ENCODE measurements at places on chromosomes 1 and 21. TPM values are rescaled to one million over a fixed set of nuclear protein-coding genes. Genes with fewer than 3 reads are reported as not detected.
A peak's percentile ranks its signal among the peaks of the same experiment; 100 is the strongest.

DNA sequence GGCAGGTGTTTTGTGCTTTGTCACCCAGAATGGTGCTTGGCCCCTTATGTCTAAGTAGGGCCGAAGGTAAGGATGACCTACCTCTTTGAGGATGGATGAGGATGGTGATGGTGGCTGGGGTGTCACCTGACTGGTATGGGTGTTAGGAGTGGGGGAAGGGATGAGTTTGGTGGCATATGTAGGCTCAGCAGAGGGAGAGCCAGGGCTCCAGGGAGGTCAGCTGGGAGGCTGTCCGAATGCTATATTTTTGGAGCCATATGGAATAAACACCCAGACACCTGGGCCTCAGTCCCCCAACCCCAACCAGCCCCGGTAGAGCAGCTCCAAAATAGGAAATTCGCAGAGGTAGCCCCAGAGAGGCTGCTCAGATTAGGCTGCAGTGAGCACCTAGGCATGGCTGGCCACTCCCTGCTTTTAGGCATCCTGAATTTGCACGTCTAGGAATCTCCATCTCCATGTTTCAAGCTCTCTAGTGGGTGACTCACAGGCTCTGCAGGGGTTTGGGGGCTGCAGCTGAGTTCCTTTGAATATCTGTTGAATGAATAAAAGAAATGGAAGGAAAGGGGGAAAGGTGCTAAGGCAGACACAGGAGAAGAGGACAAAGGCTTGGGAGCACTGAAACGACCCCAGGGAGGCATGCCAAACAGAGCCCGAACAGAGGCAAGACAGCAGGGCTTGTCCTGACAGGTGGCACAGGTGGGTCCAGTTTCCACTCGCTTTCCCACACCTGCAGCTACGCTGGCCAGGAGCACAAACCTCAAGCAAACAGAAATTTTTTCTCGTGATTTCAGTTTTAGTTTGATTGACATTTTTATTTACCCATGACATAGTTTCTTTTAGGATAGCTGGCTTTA lies 135.3 kb upstream of the EDN2 start:
- no peak overlapping the region for H3K4me3 ChIP-seq
- no peaks in the 10 kb centered on the region for H3K4me1 ChIP-seq
- no peaks in the 10 kb centered on the region for H3K36me3 ChIP-seq

GRCh38 chr1:205065666-205066065 lies 18.6 kb downstream of the TMEM81 start:
- H3K36me3 ChIP-seq, result no peaks in the 10 kb centered on the region
- no peak overlapping the region for H3K4me3 ChIP-seq

GRCh38 chr1:53622531-53622930 lies 116.4 kb downstream of the GLIS1 start:
- no peak overlapping the region for H3K4me3 ChIP-seq
- no peak for DNase-seq
- no peaks in the 10 kb centered on the region for H3K27me3 ChIP-seq
- no peaks in the 10 kb centered on the region for H3K36me3 ChIP-seq
- H3K4me1 ChIP-seq, result no peaks in the 10 kb centered on the region

GRCh38 chr1:18386591-18386990 lies 94.1 kb upstream of the KLHDC7A start:
- no peaks in the 10 kb centered on the region for H3K4me1 ChIP-seq
- H3K27me3 ChIP-seq, result no peaks in the 10 kb centered on the region
- no peak overlapping the region for H3K27ac ChIP-seq

The CRNN gene
- 1.4 TPM for polyA plus RNA-seq

GRCh38 chr1:17156108-17156507 lies 36.9 kb upstream of the PADI2 start:
- H3K4me3 ChIP-seq, result no peak overlapping the region
- H3K4me1 ChIP-seq, result no peaks in the 10 kb centered on the region
- H3K36me3 ChIP-seq, result no peaks in the 10 kb centered on the region

DNA sequence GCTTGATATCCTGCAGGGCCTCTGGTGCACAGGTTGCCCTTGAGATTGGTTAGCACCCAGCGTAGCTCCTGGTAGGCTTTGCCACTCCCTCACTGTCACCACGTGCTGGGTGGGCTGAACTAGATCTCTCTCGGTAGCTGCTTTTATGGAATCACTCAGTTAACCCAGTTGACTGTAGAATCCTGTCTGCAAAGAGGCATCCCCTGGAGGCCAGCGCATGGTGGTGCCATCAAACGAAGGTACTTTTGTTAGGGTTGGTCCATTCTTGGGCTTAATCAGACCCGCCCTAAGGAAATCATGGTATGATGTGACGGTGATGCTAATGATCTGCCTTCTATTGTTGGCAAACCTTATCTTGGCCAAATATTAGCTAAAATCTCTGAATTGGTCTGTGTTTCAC lies 153.4 kb downstream of the GALNT2 start:
- DNase-seq, result no peak
- H3K27me3 ChIP-seq, result no peaks in the 10 kb centered on the region
- no peak overlapping the region for H3K4me3 ChIP-seq

The DNAI4 gene
- polyA plus RNA-seq, result 0.63 TPM

The B3GALT2 gene
- polyA plus RNA-seq, result 0.28 TPM

DNA sequence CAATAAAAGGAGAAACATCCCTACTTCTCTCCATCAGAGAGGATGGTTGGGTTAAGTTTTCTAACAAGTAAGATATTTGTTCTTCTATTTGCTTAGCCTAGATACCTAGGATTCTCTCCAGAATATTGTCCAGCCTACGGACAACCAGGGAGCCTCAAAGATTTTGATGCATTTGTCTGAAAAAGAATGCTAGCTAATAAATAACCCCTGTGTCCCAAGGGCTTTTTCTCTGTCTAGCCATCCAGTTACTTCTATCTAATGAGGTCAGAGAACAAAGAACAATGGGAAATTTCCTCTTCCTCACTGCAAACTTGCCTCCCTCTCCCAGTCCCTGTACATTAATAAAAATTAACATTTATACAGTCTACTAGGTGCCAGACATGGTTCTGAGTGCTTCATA lies 810 bp downstream of the RGS5 start:
- peak overlapping the region; percentile 94 for H3K4me3 ChIP-seq
- H3K27ac ChIP-seq, result peak overlapping the region; percentile 19
- H3K27me3 ChIP-seq, result no peaks in the 10 kb centered on the region
- peaks cover 2% of the 10 kb centered on the region for H3K4me1 ChIP-seq

The OVAAL gene
- polyA plus RNA-seq, result not detected

The RHEX gene
- not detected for polyA plus RNA-seq

The CLDN17 gene
- not detected for polyA plus RNA-seq

- no peak overlapping the region for H3K27ac ChIP-seq
- no peaks in the 10 kb centered on the region for H3K36me3 ChIP-seq
- H3K4me1 ChIP-seq, result no peaks in the 10 kb centered on the region
These were observed 274.9 kb downstream of the LMO4 start for GRCh38 chr1:87603626-87604025.

DNA sequence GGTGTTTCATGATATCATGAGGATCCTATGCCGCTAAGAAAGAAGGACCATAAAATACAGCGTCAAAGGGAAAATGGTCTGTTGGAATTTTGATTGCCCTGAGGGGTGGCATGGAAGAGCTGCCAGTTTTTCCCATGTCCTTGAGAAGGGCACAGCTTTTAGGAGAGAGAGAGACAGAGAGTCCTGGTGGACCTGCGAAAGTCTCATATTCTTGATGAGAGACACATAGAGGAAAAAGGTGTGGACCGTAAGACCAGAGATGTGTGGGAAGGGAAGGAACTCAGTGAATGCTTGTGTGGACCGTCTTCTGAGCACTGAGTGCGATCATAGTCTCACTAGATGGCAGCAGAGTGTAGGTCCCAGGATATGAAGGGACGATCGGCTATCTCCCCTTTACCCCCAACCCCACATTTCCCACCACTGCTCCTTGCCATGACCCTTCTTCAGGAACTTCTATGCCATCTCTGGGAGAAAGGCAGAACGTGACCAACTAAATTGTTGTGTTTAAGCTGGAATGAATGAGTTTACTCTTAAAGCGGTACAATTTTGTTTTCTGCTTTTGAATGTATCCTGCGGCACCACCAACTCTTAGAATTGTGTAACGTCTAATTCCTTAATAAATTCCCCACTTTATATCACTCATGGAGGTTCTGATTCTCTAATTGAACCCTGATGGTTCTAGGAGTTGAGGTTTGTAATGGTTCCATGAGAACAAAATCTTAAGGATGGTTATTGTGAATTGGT lies 117.7 kb downstream of the CTH start:
- no peak for DNase-seq
- H3K36me3 ChIP-seq, result no peaks in the 10 kb centered on the region
- H3K4me3 ChIP-seq, result no peak overlapping the region
- H3K27me3 ChIP-seq, result no peaks in the 10 kb centered on the region
- H3K27ac ChIP-seq, result no peak overlapping the region

DNA sequence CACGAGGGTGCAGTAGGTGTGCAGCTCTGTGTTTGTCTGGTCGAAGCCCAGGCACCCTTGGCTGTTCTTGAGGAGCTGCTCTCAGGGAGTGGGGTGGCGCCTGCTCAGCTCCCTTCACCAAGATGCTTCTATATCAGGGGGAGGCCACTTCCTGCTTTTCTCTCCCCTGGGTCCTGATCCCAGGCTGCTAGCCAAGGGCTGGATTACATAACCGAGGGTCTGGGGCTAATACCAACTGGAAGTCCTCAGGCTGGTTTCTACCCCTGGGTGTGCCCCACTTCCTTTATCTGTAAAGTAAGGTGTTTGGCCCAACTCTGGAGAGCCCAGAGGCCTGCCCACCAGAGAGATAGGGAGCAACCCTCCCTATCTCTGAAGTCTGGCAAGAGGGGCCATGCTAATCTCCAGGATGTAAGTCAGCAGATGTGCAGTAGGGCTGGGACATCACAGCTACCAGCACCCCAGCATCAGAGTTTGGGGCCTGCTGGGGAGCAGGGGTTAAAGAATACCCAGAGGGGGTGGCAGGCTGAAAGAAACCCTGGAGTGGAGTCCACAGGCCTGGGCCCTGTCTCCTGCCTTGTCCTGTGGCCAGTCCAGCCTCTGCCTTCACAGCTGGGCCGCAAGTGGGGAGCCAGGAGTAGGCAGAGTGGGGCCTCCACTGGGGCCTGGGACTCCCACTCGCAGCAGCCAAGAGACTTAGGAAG lies 2.1 kb downstream of the SELENBP1 start:
- no peak overlapping the region for H3K4me3 ChIP-seq
- peak overlapping the region; percentile 18 for H3K27ac ChIP-seq
- no peaks in the 10 kb centered on the region for H3K27me3 ChIP-seq
- no peaks in the 10 kb centered on the region for H3K4me1 ChIP-seq

- peak overlapping the region; percentile 53 for H3K27ac ChIP-seq
- DNase-seq, result peak; percentile 82
- H3K4me1 ChIP-seq, result no peaks in the 10 kb centered on the region
- H3K27me3 ChIP-seq, result no peaks in the 10 kb centered on the region
- H3K4me3 ChIP-seq, result peak overlapping the region; percentile 18
- no peaks in the 10 kb centered on the region for H3K36me3 ChIP-seq
These were observed 33.5 kb downstream of the SYF2 start for GRCh38 chr1:25198663-25199252.

DNA sequence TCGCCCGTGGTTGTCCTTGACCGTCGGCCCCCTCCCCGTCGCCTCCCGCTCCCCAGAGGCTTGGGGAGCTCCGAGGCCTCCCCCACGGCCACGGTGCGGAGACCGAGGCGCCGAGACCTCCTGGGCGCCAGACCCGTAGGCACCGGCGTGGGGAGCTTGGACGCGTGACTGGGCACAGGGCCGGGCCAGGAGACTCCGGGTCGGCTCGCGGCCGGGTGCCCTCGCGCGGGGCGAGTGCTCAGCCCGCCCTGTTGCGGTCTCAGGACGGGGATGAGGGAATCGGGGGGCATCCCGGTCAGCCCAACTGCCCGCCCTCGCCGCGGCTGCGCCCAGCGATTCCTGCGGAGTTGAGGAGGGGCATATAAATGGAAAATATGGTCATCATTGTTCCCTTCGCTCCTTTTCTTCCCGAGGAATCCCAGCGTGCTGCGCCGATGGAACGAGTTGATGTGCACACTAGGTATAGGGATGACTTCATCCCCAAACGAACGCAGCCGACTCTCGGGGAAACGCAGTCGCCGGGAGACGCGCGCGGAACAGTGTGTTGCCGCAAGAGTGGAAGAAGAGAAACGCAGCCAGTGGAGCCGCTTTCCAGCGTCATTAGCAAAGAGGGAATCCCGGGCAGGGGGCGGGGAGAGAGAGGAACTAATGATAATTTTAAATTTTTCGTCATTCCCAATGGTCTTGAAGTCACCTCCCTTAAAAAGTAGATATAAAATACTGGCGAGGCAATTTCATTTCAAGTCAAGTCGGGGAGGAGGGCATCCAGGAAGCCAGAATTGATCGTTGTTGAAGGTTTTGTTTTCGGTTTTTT lies 747 bp upstream of the ENAH start:
- H3K36me3 ChIP-seq, result no peaks in the 10 kb centered on the region
- peak; percentile 81 for DNase-seq
- H3K27me3 ChIP-seq, result no peaks in the 10 kb centered on the region
- peak overlapping the region; percentile 99 for H3K27ac ChIP-seq
- H3K4me1 ChIP-seq, result peaks cover 5% of the 10 kb centered on the region

DNA sequence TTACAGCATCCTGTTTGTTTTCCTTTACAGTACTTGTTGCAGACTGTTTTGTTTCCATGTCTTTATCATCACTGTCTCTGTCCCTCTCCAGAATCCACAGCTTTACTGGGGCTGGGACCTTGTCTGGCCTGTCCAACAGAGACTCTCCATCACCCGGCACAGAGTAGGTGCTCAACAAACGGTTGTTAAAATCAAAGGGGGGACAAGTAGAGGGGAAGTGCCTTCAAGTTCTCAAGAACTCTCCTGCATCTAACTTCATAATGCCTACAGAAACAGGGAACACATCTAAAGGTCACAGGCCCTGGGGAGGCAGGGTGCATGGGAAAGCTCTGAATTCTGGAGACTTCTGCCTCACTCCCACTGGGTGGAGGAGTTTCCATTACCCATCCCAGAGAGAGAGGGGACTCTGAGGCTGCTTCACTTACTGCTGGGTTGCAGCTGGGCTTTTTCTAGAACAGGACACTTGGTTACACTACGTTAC lies 2.3 kb upstream of the ECE1 start:
- DNase-seq, result no peak
- H3K4me1 ChIP-seq, result no peaks in the 10 kb centered on the region
- no peaks in the 10 kb centered on the region for H3K36me3 ChIP-seq
- H3K27ac ChIP-seq, result no peak overlapping the region
- H3K4me3 ChIP-seq, result no peak overlapping the region

The IKBKE gene
- 4.5 TPM for polyA plus RNA-seq

DNA sequence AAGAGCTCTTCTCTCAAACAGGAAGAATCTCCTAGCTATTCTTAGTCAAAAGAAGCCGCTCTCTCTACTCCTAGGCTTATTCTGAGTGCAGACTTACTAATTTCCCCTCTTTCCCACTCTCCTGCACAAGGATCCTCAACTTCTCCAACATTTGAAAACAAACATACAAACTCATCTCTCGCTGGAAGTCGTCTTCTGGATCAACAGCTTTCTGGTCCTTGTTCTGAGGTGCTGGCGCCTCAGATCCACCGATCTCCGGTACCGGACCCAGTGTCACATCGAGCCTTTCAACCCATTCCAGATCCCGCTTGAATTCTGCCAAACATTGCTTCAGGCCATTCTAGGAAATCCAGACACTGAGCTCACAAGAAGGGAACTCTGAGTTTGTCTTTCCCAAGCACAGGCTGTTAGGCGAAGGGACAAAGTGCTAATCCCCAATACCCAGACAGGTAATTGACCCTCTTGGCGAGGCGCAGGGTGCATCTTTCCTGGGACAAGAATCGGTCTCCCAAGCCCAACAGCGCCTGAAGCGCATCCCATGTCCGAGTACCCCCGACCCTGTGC lies 696 bp downstream of the EBNA1BP2 start:
- peaks cover 5% of the 10 kb centered on the region for H3K36me3 ChIP-seq
- peak overlapping the region; percentile 23 for H3K4me3 ChIP-seq
- no peak overlapping the region for H3K27ac ChIP-seq
- H3K4me1 ChIP-seq, result no peaks in the 10 kb centered on the region
- DNase-seq, result no peak
